ENCODE measurements at places on chromosomes 5 and 9.

GRCh38 chr9:127650518-127650917, 38.4 kb downstream of the STXBP1 start:
- DNase-seq, result no peak

DNA sequence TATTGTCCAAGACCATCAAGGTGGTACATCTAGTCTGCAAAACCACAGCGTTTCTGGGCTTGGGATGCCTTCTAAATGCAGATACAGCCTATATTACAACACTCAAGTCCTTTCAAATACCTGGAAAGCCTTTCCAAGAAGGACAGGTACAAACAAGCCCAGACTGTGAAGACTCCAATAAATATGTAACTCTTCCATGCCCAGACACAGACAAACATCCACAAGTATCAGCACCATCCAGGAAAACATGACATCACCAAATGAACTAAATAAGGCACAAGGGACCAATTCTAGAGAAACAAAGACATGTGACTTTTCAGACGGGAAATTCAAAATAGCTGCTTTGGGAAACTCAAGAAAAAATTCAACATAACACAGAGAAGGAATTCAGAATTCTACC, 152.7 kb upstream of the POC5 start:
- no peak for DNase-seq

- no peak for DNase-seq
Observed at GRCh38 chr9:108568093-108568492, 287.7 kb downstream of the ACTL7B start.

DNA sequence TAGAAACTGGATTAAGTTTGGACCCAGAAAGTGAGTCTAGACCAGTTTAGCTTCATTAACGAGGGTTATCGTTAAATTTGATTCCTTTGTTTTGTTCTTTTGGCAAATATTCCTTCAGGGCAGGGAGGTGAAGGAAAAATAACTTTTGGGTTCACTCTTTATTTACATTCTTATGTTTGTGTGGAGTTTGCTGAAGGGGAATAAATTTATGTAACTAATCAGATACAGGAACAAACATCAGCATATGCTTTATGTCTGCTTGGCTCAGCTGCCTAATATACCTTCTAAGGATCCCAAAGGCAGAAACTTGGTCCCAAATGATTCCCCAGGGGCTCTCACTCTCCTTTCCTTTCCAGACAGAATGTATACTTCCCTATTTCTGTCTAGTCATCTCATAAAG, 132.4 kb downstream of the MCTP1 start:
- no peak for DNase-seq

GRCh38 chr5:116998024-116998423, 423.4 kb upstream of the SEMA6A start:
- no peak for DNase-seq

GRCh38 chr9:117697046-117697445, 7.2 kb upstream of the TLR4 start:
- no peak for DNase-seq
